ENCODE measurements at places on chromosomes 5 and 9.

GRCh38 chr9:7347556-7347955 is 452.0 kb downstream of the DMAC1 start:
- no peak for DNase-seq

DNA sequence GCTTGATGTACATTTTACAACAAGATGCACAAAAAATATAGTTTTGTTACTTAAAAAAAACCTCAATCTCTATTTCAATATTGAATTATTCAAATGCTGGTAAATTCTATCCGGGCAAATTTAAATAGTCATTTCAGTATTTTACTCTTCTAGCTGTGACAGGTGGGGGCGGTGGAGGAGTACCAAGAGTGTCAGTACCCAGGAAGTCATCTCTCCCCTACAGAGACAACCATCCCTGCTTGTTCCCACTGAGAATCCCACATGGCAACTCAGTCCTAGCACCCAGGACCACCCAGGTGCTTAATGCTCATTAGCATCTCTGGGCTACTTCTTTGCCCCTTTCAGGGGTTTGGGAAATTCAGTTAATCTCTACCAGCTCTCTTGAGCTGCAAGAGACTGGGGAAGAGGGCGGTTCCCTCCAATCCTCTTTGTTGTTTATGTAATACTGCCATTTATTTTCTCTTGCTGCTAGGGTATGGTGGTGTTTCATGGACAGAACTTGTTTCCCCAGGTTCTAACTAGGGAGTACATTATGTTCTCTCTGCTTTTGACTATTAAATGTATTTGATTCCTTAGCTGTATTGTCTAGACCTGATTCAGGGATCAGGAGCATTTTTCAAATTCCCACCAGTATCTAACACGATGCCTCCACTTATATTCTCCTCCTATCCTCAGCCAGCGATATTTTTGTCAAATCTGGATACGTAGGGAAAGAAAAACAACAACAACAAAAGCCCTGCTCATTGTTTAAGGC is 122.5 kb downstream of the CDH18 start:
- no peak for DNase-seq

DNA sequence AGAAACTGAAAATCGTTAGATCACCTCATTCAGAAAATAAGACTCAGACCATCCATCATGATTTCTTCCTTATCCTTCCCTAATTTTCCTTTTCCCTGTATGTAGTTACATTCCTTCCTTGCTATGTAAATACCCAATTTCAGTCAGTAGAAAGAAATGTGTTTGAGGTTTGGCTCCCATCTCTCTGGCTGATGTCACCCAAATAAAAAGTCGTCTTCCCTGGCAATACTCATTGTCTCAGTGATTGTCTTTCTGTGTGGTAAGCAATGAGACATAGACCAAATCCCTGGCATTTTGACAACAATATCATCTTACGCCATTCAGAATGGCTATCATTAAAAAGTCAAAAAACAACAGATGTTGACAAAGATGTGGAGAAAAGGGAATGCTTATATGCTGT is 303.9 kb upstream of the EDIL3 start:
- no peak for DNase-seq

- DNase-seq = no peak
Observed at GRCh38 chr9:108150736-108151586, 661.4 kb upstream of the KLF4 start.

DNA sequence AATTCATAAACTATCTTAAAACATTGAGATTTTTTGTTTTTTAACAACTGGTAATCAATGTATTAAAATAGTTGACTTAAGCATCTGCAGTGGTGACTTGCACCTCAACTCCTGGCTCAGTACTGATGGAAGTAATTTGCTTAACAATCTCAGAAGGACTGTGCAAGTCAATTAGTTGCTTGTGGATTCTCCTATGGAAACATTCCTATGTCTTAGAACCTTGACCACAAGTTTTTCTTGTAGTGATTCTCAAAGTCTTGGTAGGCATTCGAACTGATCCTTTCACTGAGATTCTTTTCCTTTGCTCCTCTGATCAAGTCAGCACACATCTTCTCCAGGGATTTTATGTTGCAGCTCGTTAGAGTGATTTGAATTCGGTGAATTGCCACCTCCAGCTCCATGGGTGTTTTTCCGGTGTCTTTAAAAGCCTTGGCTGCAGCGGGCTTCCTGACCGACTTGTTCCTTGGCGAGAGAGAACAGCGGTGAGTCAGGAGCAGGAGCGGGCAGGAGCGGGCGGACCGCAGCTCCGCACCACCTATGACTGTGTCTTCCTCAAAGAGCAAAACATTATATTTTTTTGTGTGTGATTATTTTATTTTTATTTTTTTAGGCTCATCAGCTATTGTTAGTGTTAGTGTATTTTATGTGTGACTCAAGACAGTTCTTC is 21.1 kb downstream of the HMGXB3 start:
- no peak for DNase-seq

DNA sequence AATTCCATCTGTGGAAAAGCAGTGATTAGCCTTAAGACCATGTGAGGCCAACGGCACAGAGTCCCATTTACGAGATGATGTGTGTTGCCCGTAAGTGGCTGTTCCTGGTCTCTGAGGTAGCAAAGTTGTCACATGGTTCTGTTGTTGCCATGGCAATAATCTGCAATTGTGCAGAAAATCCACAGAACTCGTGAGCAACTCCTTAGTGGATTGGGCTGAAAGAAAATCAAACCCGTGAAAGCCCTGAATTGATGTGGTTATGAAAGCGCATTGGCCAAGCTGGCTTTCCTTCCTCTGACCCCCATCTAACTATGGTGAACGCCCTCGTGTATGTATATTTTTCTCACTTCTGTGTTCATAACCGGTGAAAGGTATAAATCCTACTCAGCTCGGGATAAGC is 614.7 kb downstream of the EBF1 start:
- no peak for DNase-seq

DNA sequence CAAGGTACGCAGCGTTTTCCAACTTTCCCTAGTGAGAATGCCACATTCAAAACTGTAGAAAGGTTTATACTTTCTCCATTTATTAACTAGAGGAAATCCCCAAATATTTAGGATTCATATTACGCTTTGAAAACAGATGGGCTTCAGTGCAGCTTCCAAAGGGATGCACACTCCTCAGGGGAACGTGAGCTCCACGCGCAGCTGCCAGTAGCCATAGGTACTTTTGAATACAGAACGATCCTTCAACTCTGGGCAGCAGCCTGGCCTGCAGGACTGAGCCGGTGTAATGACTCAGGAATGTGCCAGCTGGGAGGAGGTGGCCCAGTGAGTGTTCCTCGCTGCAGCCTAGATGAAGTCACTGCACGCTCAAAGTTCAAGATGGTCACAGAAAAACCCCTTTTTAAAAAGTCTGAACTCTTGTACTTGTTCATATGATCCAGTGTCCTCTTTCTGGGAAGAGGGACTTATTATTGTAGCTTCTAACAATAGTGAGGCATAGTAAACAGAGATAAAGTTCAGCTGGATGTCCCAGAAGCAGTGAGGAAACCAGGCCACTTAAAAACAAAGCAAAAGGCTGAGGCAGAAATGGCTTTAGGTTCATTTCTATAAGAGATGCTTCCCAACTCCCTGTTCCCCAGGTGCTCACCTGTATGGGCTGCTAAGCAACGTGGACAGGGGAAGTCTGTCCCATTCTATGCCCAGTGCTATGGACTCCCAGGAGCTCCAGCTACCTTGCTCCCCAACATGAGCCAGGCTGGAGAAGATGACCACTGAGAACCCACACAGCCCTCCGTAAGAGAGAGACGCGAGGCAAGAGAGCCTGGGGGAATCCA is 130.0 kb downstream of the LHFPL2 start:
- no peak for DNase-seq
